ENCODE measurements at places on chromosomes 5 and 9. TPM values are rescaled to one million over a fixed set of nuclear protein-coding genes. Genes with fewer than 3 reads are reported as not detected.

DNA sequence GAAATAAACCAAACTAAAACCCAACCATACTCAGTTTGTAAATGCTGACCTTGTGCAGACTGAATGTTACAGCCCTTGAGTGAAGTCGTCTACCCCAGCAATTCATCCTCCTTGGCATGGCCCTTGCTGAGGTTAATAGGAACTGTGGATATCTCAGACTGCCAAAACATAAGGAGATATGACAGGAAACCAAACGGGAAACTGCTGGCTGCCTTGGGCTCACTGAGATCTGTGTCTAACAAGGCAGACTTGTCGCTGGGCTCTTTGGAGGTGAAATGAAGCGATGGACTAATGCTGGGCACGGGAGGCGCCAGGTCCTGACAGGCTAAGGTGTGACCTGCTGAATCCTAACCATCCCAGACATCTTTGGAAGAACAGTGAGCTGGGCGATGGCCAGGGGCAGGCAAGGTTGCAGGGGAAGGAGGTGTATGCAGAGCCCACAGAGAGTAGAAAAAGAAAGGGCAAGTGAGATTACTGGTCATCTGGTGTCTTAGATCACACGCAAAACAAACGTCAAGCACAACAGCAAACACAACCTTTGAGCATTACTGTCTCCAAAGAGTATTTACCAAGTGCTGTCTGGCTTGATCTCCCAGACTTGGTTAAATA is 44.6 kb upstream of the ALDH1A1 start:
- DNase-seq, result no peak

- DNase-seq, result no peak
These were observed 503.6 kb downstream of the ELAVL2 start for GRCh38 chr9:23322392-23322791.

GRCh38 chr5:61397238-61397637 is 65.2 kb downstream of the ZSWIM6 start:
- DNase-seq, result peak; percentile 18

DNA sequence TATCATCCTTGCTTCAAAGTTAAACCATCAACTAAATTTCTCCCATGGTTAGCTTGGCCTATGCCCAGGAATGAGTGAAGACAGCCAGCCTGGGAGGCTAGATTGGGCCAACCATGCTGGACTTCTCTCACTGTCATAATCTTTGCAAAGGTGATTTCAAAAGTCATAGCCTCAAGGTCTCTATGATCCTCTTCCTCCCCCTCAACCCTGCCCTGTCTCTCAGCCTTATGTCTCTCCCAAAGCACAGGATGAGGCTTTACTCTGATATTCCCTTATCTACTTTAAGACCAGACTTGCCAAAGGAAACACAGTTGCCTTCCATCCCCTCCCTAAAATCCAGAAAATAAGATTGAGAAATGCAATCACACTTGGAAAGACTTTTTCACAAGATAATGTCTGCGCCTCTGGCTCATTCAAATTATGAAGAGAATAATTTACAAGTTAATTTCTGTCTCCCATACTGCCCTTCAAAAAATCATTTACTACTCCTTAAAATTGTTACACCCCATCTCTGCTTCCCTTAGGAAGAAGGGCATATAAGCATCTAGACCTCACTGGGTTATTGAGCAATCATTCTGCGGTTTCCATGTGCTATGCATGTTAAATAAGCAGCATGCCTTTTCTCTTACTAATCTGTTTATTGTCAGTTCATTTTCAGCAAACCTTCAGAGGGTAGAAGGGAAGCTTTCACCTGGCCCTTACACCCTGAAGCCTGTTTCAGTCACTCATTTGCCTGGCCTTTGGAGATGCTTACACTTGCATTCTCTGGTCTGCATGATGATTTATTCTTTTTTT is 113.8 kb upstream of the ANKRD55 start:
- peak; percentile 87 for DNase-seq

- peak; percentile 19 for DNase-seq
These were observed 344.1 kb downstream of the BNC2 start for GRCh38 chr9:16526380-16526779.

- DNase-seq, result no peak
These were observed 104.8 kb downstream of the VCAN start for GRCh38 chr5:83576341-83576740.

DNA sequence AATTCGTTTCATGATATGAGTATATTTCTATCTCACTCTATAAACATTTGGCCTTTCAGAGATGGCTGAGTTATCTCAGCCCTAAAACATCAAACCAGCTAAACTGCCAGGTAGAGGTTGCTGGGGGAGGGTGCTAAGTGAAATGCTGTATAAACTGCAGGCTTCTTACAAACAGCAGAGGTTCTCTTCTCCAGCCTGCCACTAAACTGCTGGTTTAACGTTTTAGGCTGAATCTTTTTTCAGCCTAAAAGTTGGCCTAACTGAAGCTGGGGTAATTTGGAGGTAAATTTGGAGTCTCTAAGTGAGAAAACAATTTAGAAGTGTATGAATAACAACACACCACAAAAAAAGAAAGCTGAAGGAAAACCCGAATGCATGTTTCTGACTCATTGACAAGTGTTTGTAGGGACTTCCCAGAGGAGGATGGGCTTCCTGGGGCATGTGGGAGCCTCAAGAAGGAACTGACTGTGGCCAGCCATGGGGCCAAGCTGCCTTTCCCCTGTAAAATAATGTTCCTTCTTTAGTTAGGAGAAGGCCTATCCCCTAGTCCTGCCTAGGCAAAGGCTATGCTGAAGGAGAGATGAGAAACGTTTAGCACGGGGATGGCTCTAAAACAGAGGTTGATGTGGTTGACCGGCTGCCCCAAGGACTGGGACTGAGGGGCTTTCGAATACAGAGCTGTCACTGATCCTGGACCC is 44.3 kb downstream of the SLC28A3 start:
- peak; percentile 83 for DNase-seq

DNA sequence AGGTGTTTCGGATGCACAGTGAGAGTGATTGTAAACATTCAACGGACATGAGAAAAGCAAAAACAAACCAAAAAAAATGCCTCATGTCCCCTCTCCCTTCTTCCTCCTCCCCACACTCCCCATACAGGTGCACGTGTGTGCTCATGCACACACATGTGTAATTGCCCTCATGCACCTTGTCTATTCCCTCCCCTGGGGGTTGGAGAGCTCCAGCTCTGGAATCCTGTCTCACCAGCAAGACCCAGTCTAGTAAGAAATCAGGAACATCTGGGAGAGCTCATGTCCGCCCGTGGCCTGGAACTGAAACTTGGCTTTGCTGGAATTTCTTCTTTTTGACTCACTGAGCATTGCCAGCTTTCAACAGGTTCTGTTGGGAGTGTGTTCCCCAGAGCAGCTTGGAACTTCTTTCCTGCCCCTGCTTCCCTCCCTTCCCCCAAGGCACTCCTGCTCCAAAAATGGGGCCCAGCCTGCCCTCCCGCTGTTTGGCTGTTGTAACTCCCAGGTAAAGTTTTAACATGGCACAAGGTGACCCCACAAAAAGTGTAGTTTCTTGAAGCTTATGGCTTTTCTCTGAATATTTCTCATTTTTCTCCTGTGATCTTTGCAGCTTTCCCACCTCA is 190.1 kb downstream of the NR3C1 start:
- DNase-seq, result no peak

DNA sequence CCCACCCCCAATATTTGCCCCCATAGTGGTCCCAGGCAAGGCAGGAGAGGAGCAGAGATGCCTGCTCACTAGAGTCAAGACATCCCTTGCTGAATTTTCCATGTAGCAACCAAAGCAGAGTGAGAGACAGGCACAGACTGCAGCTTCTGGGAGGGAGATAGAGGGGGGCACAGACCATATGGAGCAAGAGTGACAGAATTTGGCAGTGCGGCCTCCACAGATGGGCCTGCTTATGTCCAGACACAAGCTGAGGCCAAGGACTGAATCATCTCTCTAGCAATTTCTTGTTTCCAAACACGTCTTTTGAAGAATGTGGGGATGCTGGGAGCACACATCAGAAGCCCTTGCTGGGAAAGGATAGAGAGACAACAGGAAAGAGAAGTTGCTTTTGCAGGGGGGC is 53.0 kb upstream of the ALDH1B1 start:
- DNase-seq, result no peak

DNA sequence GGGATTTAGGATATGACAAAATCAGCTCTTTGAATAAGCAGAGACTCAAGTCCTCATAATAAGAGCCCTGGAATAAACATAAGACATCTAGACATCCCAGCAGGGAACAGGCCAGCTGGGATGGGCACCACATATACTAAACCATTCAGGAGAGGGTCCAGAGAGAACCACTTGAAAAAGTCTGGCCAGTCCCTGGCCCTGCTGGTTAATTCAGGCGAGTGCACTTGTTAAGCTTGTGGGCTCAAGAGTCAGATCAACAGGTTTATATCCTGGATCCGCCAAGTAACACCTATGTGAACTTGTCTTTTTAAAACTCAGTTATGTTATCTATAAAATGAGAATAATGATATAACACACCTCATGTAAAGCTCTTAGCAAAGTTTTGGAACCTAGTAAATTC is 63.3 kb downstream of the CAVIN4 start:
- no peak for DNase-seq

Gene RC3H2
- 36.3 TPM for total RNA-seq

Gene ST6GALNAC4
- total RNA-seq, result 78.4 TPM

Gene STK10
- total RNA-seq, result 20.7 TPM

Data from Daoy (cell line).